Gastrocnemius medialis (tissue), 4 donors: ENCODE measurements at places on chromosomes 7 and 10. TPM values are rescaled to one million over a fixed set of nuclear protein-coding genes. Genes with fewer than 3 reads are reported as not detected.

- H3K27ac ChIP-seq = peak overlapping the region; percentile 94
- H3K36me3 ChIP-seq = no peaks in the 10 kb centered on the region
- no peak overlapping the region for H3K4me3 ChIP-seq
- H3K4me1 ChIP-seq = peaks cover 89% of the 10 kb centered on the region
- no peaks in the 10 kb centered on the region for H3K27me3 ChIP-seq
These were observed 30.5 kb downstream of the OGDH start for GRCh38 chr7:44636926-44637325.

- no peaks in the 10 kb centered on the region for H3K27me3 ChIP-seq
- H3K4me3 ChIP-seq = no peak overlapping the region
- no peak for DNase-seq
- H3K27ac ChIP-seq = no peak overlapping the region
- H3K36me3 ChIP-seq = no peaks in the 10 kb centered on the region
- H3K4me1 ChIP-seq = peaks cover 40% of the 10 kb centered on the region
These were observed 14.1 kb downstream of the BMPR1A start for GRCh38 chr10:86770412-86770960.

- H3K36me3 ChIP-seq = no peaks in the 10 kb centered on the region
- H3K4me1 ChIP-seq = no peaks in the 10 kb centered on the region
- no peak overlapping the region for H3K4me3 ChIP-seq
- DNase-seq = no peak
- H3K27me3 ChIP-seq = no peaks in the 10 kb centered on the region
- H3K27ac ChIP-seq = no peak overlapping the region
These were observed 81.9 kb downstream of the SKAP2 start for GRCh38 chr7:26782501-26782900.

GRCh38 chr7:2913760-2914387, 69.8 kb upstream of the GNA12 start:
- no peak overlapping the region for H3K27ac ChIP-seq
- no peak for DNase-seq
- no peak overlapping the region for H3K4me3 ChIP-seq
- no peaks in the 10 kb centered on the region for H3K36me3 ChIP-seq

- H3K4me3 ChIP-seq = no peak within 1 kb of the TSS
- no peak for DNase-seq
- H3K27ac ChIP-seq = no peak within 1 kb of the TSS
- peaks cover 11% of the 10 kb centered on the region for H3K27me3 ChIP-seq
These were observed at the start of gene TFR2 for GRCh38 chr7:100641463-100641859. Gene TFR2 (minus strand): TSS chr7:100641552. CDS start chr7:100641509, 43 bp downstream.

GRCh38 chr10:6721964-6722615, 142.0 kb upstream of the PRKCQ start:
- no peak for DNase-seq
- H3K36me3 ChIP-seq = no peaks in the 10 kb centered on the region
- H3K4me1 ChIP-seq = peaks cover 12% of the 10 kb centered on the region
- H3K27ac ChIP-seq = no peak overlapping the region

The GALNT17 gene
- total RNA-seq = 13.0 TPM

The GNG11 gene
- 6.2 TPM for total RNA-seq

The ITPRID1 gene
- total RNA-seq = not detected

GRCh38 chr10:117535298-117536071, 7.1 kb upstream of the EMX2 start:
- DNase-seq = no peak
- H3K27ac ChIP-seq = no peak overlapping the region
- H3K27me3 ChIP-seq = peaks cover 86% of the 10 kb centered on the region

DNA sequence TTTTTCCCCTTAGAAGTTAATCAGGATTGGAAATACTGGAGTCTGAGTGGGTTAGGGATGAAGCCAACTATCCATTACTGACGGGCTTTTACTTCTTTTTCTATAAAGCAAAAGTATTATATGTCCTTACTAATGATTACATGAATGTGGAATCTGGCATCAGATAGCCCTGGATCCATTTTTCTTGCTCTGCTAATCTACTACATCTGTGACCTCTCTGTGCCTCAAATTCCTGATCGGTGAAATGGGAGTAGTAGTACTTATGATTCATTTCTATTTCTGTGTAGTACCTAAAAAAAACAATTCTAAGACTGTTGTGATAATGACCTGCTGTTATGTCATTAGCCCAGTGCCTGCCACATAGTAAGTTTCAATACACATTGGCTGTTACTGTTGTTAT, 621.6 kb downstream of the SORCS3 start:
- no peaks in the 10 kb centered on the region for H3K36me3 ChIP-seq
- DNase-seq = no peak
- H3K4me3 ChIP-seq = no peak overlapping the region
- H3K27ac ChIP-seq = no peak overlapping the region
- H3K27me3 ChIP-seq = no peaks in the 10 kb centered on the region
- H3K4me1 ChIP-seq = no peaks in the 10 kb centered on the region

DNA sequence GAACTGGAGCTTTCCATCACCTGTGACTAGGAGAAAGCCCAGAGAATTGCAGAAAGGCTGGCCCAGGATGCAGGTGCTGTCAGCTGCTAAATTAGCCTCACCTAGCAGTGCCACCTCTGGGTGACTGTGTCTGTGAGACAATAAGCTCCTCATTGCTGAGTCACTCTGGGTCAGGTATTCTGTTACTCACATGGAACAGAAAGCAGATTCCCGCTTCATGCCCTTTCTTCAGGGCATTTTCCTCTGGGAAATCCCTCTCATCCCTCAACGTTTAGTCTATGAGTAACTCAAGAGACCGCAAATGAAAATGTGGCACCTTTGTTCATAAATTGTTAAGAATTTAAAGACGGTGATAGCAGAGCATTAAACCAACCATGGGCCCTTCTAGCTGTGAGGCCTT, 184.0 kb downstream of the ADAM12 start:
- no peaks in the 10 kb centered on the region for H3K36me3 ChIP-seq
- H3K27ac ChIP-seq = no peak overlapping the region
- no peak overlapping the region for H3K4me3 ChIP-seq
- no peaks in the 10 kb centered on the region for H3K27me3 ChIP-seq

DNA sequence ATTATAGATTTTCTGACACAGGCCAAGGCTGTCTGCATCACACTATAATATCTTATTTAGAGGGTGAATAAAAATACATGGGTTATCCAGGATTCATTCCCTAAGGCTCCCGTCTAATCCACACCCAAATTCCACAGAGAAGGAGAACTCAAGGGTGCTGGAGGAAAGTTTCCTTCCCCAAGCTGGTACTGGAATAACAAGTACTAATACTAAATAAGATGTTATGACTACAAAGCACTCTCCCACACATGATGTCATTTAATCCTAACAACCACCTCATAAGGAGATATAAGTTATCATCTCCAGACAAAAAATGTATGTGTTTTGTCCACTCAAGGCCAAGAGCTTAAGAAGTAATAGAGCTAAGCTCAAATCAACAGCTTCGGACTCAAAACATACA, 53.0 kb downstream of the SNX13 start:
- peaks cover 46% of the 10 kb centered on the region for H3K36me3 ChIP-seq
- H3K27ac ChIP-seq = no peak overlapping the region
- H3K4me1 ChIP-seq = no peaks in the 10 kb centered on the region
- H3K4me3 ChIP-seq = no peak overlapping the region
- no peak for DNase-seq

DNA sequence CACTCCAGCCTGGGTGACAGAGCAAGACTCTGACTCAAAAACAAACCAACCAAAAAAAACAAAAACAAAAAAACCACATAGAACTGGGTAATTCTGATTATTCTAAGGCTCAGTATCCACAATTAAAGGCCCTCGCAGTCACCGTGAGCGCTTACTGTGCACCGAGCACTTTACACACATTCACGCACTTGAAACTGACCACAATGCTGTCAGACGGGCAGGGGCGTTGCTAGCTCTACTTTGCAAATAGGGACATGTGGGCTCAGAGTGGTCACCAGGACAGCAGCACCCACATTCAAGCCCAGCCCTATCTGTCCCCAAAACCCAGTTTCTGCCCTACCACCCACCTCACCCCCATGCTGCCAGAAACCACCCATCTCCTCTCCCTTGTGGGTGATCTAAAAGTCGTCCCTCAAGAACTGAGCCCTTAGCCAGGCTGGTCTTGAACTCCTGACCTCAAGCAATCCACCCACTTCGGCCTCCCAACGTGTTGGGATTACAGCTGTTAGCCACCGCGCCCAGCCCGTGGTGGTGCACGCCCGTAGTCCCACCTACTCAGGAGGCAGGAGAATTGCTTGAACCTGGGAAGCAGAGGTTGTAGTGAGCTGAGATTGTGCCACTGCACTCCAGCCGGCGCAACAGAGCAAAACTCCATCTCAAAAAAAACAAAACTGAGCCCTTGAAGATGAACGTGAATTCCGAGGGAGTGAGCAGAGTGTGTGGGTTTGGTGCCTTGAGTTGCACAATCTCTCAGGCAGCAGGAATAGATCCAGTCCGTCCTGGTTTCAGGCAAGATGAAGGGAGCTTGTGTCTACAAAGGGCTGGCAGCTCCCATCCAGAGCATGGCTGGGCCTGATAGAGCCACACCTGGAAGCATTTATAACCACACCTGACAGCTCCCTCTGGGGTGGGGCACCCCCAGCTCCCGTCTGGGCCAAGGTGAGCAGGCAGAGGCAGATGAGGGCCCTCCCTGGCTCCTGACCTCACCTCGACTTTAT, 5.4 kb upstream of the HSPB1 start:
- peaks cover 59% of the 10 kb centered on the region for H3K4me1 ChIP-seq
- H3K36me3 ChIP-seq = no peaks in the 10 kb centered on the region
- H3K27ac ChIP-seq = peak overlapping the region; percentile 99
- no peak overlapping the region for H3K4me3 ChIP-seq
- H3K27me3 ChIP-seq = no peaks in the 10 kb centered on the region
- peak; percentile 64 for DNase-seq

- H3K27ac ChIP-seq = peak overlapping the region; percentile 89
- H3K36me3 ChIP-seq = no peaks in the 10 kb centered on the region
- no peaks in the 10 kb centered on the region for H3K27me3 ChIP-seq
- H3K4me1 ChIP-seq = peaks cover 31% of the 10 kb centered on the region
- peak overlapping the region; percentile 60 for H3K4me3 ChIP-seq
These were observed 234.6 kb upstream of the CCDC6 start for GRCh38 chr10:60140651-60141632.

The CTAGE8 gene
- not detected for total RNA-seq

GRCh38 chr7:136214356-136214755, 237.2 kb upstream of the MTPN start:
- H3K4me1 ChIP-seq = no peaks in the 10 kb centered on the region
- no peaks in the 10 kb centered on the region for H3K36me3 ChIP-seq
- H3K27me3 ChIP-seq = no peaks in the 10 kb centered on the region
- H3K4me3 ChIP-seq = no peak overlapping the region
- DNase-seq = no peak

DNA sequence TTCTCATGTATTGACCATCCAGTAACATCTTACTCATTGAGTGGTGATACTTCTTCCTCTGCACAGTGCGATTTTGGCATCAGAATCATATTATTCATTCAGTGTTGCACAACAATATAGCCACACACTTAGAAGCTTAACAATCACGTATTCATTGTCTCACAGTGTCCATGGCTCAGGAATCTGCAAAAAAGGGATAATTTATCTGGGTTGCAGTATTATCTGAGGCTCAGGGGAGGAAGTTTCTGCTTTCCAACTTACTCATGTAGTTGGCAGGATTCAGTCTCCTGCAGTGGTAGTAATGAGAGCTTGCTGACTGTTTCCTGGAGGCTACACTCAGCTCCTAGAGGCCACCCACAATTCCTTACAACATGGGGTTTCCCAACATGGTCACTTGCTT, 803.6 kb downstream of the SORCS1 start:
- H3K36me3 ChIP-seq = no peaks in the 10 kb centered on the region
- DNase-seq = no peak
- no peak overlapping the region for H3K27ac ChIP-seq
- no peak overlapping the region for H3K4me3 ChIP-seq

- H3K4me1 ChIP-seq = no peaks in the 10 kb centered on the region
- no peaks in the 10 kb centered on the region for H3K36me3 ChIP-seq
- no peak overlapping the region for H3K4me3 ChIP-seq
- DNase-seq = no peak
- no peaks in the 10 kb centered on the region for H3K27me3 ChIP-seq
These were observed 10.4 kb upstream of the OCM2 start for GRCh38 chr7:98000356-98000755.

DNA sequence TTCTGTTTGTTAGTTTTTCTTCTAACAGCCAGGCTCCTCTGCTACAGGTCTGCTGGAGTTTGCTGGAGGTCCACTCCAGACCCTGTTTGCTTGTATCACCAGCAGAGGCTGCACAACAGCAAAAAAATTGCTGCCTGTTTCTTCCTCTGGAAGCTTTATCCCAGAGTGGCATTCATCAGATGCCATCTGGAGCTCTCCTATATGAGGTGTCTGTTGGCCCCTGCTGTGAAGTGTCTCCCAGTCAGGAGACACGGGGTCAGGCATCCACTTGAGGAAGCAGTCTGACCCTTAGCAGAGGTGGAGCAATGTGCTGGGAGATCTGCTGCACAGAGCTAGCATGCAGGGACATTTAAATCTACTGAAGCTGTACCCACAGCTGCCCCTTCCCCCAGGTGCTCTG, 26.7 kb upstream of the CROT start:
- DNase-seq = no peak
- no peaks in the 10 kb centered on the region for H3K27me3 ChIP-seq

GRCh38 chr7:74479066-74479781, 25.5 kb downstream of the GTF2IRD1 start:
- peak; percentile 87 for DNase-seq
- H3K4me3 ChIP-seq = no peak overlapping the region
- no peaks in the 10 kb centered on the region for H3K36me3 ChIP-seq
- H3K27me3 ChIP-seq = no peaks in the 10 kb centered on the region
- peaks cover 86% of the 10 kb centered on the region for H3K4me1 ChIP-seq
- H3K27ac ChIP-seq = peak overlapping the region; percentile 100

The TLL2 gene
- total RNA-seq = not detected

DNA sequence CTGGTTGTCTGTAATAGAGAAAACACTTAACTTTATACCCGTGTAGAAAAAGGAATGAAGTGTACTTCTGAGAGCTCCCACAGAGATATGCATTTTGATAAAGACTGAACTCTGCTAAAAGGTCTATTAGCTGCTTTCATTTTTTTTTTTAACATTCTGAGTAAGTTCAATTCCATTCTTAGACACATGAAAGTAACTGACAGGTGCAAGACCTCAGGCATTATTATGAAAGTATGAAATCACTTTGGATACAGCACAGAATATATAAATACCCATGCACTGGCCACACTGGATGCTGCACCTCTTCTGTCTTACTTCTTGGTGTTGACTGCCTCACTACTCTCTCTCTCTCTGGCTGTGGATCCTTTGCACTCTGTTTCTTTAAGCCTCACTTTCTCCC, 46.2 kb downstream of the VWDE start:
- no peaks in the 10 kb centered on the region for H3K27me3 ChIP-seq
- no peaks in the 10 kb centered on the region for H3K4me1 ChIP-seq
- no peaks in the 10 kb centered on the region for H3K36me3 ChIP-seq
- no peak for DNase-seq
